Hematopoietic multipotent progenitor cell (in vitro differentiated cells): ENCODE measurements at places on chromosomes 1 and 21.

- DNase-seq, result no peak
Measured at GRCh38 chr1:205858141-205858961, 8.4 kb upstream of the PM20D1 start.

DNA sequence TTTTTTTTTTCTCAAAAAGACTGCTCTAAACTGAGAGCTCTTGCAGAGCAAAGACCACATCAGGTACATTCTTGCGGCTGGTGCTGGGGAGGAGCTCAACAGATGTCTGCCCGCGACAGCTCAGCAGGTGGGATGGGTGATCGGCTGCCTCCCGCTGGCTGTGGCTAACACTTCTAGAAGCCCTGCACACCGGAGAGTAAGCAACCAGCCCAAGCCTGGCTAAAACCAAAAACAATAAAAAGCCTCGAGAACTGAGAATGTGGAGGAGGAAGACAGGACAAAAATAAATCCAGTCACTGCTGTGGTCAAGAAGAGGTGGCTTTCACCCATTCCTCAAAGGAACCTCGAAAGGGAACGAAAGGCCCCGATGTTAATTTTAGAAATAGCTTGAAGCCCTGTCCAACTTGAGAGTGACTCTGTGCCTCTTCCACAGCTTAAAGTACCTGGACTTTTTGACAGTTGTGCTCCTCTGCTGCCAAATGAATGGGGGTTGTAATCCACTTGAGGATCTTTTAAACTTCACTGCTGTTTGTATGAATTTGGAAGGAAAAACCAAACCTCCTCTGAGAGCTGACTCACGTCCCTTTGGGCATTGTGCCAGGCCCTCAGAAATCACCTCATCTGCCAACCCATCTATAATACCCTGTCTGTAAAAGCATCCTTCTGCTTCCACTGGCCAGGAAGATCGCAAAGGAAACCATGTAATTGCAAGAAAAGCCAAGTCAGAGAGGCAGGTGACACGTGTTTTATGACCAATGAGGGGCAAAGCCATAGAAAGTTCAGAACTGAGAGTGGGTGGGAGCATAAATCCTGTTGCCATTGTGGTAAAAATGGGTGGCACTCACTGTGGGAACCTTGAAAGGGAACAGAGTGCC is 78.6 kb downstream of the KCNN3 start:
- peak; percentile 87 for DNase-seq

GRCh38 chr1:36772647-36773495 is 261.4 kb downstream of the GRIK3 start:
- DNase-seq, result no peak

- DNase-seq, result no peak
Measured at GRCh38 chr1:38567401-38567800, 292.2 kb downstream of the RRAGC start.

DNA sequence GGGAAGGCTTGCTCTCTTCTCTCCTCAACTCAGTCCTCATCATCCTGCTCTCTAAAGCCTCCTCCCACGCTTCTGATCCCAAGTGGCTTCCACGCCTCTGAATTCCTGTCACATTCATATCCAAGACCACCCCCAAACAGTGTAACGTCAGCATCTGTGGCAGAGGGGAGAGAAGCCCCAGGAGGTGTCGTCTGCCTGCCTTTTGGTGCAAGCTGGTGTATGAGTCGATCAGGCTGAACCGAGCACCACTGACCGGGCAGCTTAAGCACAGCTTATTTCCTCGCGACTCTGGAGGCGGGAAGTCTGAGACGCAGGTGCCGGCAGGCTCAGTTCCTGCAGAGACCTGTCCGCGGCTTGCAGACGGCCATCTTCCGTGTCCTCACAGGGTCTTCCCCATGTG is 123.8 kb upstream of the RAB4A start:
- DNase-seq, result no peak

DNA sequence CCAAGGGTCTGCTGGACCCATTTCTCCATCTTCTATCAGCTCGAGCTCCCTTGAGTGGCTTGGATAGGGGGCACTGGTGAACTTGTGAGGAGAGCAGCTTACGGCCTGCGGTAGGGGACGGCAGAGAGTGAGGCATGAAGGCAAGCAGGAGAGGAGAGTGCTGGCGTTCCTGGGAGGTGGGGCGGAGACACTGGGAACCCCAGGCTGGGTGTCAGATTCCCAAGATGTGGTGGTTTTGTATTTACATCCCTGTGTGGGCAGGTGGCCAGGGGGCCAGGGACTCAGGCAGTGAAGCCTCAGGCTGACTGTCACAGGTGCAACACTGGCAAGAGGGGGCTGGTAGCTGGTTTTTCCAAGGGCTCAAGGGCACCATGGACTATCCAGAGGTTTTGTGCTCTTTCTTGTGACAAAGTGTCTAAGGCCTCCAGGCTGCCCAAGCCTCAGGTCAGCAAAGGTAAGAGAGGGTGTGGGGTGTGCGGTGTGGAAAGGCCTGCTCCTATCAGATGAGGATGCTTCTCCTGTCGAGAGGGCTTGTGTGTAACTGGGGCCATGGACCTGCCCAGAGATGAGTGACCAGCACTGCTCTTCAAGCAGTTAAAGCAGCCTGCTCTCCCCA is 45.1 kb upstream of the ROR1 start:
- DNase-seq, result no peak

- no peak for DNase-seq
Measured at GRCh38 chr1:65297706-65298105, 11.6 kb upstream of the DNAJC6 start.

GRCh38 chr1:116997636-116998035 is 3.9 kb upstream of the CD101 start:
- no peak for DNase-seq

GRCh38 chr1:42424201-42424600 is 31.6 kb downstream of the ZMYND12 start:
- no peak for DNase-seq

GRCh38 chr1:51768971-51769588 is 109.4 kb downstream of the NRDC start:
- DNase-seq, result peak; percentile 74

GRCh38 chr1:33170351-33171274 is 11.2 kb downstream of the TRIM62 start:
- no peak for DNase-seq

- no peak for DNase-seq
Measured at GRCh38 chr1:93554883-93555872, 107.3 kb downstream of the FNBP1L start.

- peak; percentile 20 for DNase-seq
Measured at GRCh38 chr1:32361674-32362473, 411 bp downstream of the FAM229A start.

GRCh38 chr1:53654216-53655210 is 84.5 kb downstream of the GLIS1 start:
- no peak for DNase-seq

- no peak for DNase-seq
Measured at GRCh38 chr21:38714039-38714817, 91.5 kb upstream of the ETS2 start.

DNA sequence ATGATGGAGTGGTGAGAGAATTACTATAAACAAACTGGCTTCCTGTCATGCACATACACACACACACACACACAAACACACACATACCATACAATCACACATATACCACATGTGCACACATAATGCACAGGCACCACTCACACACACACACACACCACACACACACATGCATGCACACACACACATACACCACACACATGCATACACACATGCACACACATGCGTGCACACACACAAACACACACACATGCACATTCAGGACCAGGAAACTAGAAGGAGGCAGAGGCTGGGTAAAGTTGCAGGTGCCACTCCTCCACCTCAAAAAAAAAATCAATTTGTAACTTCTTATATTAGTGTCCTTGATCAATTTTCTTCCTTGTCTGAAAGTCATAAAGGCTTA is 153.0 kb downstream of the ASTN1 start:
- no peak for DNase-seq

GRCh38 chr1:198772626-198773025 is 133.8 kb downstream of the PTPRC start:
- no peak for DNase-seq

- DNase-seq, result no peak
Measured at GRCh38 chr1:237789619-237790018, 101.1 kb downstream of the ZP4 start.

- no peak for DNase-seq
Measured at GRCh38 chr1:154867064-154867825, 2.8 kb downstream of the KCNN3 start.

- no peak for DNase-seq
Measured at GRCh38 chr1:34176830-34177603, at the start of gene C1orf94. C1orf94 (plus strand) TSS chr1:34176907; CDS start chr1:34177790, 883 bp downstream.

DNA sequence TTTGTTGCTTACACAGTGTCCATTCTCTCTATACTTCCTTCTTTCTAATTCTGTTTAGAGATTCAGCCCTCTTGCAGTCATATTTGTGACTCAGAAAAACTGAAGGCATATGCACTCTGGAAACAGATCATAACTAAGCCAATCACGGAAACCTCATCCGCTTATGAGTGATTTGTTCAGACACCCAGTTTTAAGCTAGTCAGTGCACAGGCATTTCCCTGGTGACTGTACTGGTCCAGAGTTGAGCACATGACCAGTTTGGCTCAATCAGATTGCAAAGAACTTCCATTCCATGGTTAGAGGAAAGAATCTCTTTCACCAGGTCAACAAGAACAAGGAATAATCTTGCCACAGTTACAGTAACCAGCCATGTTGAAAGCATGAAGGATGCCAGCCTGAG is 69.2 kb upstream of the SGIP1 start:
- DNase-seq, result no peak

GRCh38 chr1:30381671-30382365 is 341.6 kb downstream of the MATN1 start:
- no peak for DNase-seq

- no peak for DNase-seq
Measured at GRCh38 chr1:94275083-94275482, 37.7 kb upstream of the ARHGAP29 start.

GRCh38 chr1:2091611-2092604 is 41.7 kb downstream of the PRKCZ start:
- DNase-seq, result peak; percentile 46

GRCh38 chr1:178371933-178372388 is 124.8 kb downstream of the CLEC20A start:
- DNase-seq, result no peak

DNA sequence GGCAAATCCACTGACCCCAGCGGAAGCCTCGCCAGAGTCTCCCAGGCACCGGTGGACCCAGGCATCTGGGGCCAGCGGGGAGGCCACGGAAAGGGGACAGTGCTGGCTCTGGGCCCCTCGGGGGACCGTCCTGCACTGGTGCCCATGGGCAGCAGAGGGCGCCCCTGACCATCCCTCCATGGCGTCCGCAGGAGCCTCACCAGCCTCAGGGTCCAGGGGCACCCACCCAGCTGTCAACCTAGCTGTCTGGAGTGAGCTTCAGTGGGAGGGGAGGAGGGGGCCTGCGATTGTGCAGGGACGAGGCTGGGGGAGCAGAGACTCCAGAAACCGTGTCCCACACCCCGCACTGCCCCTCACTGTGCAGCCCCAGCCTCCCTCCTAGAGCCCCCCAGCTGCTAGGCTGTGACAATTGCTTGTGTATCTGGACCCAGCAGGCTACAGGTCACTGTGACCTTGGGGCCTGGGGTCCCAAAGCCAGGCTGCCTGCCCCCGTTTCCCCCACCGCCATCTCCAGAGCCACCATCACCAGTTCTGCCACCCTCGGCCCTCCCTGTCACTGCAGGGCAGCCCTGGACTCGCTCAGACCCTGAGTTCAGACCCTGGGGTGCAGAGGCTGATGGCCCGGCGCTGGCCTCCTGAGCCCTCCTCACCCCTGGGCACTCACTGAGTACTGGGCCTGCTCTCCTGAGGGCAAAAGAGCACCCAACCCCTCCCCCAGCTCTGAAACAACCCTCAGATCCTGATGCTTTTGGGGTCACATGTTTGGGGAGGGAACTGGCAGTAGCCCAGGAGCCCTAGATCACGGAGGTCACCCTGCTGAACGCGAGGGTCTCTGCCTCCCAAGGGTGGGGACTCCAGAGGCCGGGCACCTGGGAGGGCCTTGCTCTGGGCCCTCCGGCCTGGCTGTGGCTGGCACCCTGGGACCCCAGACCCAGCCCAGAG is 10.6 kb upstream of the COL6A1 start:
- peak; percentile 64 for DNase-seq
